ENCODE measurements at places on chromosomes 4 and X.
A peak's percentile ranks its signal among the peaks of the same experiment; 100 is the strongest.

- DNase-seq: no peak
Measured at GRCh38 chr4:106291678-106292077, 24.3 kb downstream of the TBCK start.

DNA sequence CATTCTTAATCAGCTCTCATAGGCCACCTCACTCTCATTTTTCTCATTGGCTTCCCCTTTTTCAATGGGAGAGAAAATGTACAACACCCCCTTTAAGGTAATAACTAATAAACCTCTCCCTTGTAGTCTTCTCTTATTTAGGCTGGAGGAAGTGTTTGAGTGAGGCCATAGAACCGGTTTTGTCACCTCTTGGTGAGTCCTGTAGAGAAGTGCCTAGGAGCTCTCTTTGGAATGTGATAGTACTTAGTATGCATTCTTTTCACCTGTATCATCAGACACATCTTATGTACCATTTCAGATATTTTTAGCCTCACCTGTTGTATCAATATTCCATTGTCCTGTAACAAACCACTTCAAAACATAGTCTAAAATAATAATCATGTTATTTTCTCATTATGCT, 3.5 kb upstream of the TAB3 start:
- no peak for DNase-seq

GRCh38 chrX:71315917-71316316, 14.4 kb downstream of the ITGB1BP2 start:
- DNase-seq: no peak

DNA sequence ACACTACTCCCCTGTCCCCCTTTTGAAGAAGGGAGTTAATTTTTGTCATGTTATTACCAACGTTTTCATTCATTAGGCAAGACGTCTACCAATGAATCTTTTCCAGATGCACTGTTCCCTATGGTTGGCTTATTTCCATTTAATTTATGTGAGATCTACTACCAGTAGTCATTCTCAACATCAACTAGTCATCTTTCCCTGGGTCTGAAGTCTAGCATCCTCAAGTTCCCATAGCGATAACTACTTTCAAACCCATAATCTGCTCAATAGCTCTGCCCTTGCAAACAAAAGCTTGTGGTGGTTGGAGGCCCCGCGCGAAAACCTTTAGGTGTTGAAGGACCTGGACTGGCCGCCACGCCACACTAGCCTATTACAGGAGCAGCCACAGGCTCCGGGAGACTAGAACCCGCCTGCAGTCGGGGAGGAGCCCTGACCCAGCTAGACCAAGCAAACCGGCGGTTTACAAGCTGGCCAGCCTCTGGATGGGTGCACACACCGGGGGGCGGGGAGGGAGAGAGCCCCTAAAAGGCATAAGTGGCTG, 746 bp downstream of the PPAT start:
- peak; percentile 57 for DNase-seq

- no peak for DNase-seq
Measured at GRCh38 chr4:72761368-72762038, 192.5 kb upstream of the ADAMTS3 start.

DNA sequence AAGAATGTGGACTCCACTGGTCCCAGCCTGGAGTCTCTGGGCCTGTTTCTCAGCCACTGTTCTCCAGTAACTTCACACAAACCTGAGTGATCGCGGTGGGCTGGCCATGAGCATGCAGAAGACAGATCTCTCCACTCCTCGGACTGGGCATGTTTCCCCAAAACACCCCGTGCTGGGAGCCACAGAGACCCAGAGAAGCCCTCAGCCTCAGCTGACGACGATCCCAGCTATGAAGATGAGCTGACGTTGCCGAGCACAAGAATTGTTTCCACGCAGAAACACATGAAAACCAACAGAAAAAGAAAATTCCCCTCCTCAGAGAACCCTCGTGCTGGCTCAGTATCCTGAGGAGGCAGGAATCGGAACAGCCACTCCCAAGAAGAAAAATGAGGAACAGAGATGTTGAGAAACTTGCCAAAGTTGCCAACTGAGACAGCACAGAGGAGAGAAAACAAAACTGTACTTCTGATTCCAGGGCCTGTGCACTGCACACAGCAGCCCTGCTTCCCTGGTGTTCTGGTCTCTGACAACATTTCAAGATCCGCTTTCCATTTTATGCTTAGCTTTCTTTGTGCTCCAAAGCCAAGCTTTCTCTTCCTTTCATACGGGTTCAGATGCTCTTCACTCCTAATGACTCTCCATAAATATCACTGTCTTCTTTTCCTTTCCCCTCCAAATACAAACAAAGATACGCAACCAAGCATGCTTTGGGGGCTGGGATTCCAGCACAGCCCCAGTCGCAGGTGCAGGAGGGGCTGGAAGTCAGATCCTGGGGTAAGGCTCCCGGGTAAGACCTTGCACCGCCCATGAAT, 81.4 kb downstream of the IRF2 start:
- DNase-seq: no peak

- peak; percentile 2 for DNase-seq
Measured at GRCh38 chr4:1398681-1399507, 7.3 kb downstream of the NKX1-1 start.

DNA sequence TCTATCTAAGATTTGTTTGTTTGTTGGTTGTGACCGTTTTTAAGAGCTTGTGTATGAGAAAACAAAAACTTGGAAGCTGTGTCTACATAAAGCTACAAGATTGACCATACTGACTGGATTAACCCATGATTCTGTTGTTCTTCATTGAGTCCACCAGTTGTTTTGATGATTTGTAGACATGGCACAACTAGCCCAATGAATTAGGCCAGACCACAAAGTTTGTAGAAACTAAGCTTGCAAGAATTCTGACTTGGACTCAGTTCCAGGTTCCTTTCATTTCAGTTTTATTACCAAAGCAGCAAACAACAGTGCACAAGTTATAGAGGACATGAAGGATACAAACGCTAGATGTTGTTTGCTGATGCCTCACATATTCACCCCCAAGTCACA, 119.3 kb downstream of the RASGEF1B start:
- no peak for DNase-seq

GRCh38 chr4:145988628-145989027, 50.0 kb upstream of the ZNF827 start:
- DNase-seq: no peak

DNA sequence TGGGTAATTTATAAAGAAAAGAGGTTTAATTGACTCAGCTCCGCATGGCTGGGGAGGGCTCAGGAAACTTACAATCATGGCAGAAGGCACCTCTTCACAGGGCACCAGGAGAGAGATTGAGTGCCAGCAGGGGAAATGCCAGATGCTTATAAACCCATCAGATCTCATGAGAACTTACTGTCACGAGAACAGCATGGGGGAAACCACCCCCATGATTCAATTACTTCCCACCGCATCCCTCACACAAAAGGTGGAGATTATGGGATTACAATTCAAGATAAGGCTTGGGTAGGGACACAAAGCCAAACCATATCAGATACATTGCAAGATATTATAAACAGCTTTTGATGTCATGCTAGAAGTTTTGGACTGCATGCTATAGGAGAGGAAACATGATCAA, 204.3 kb downstream of the VEGFC start:
- no peak for DNase-seq

DNA sequence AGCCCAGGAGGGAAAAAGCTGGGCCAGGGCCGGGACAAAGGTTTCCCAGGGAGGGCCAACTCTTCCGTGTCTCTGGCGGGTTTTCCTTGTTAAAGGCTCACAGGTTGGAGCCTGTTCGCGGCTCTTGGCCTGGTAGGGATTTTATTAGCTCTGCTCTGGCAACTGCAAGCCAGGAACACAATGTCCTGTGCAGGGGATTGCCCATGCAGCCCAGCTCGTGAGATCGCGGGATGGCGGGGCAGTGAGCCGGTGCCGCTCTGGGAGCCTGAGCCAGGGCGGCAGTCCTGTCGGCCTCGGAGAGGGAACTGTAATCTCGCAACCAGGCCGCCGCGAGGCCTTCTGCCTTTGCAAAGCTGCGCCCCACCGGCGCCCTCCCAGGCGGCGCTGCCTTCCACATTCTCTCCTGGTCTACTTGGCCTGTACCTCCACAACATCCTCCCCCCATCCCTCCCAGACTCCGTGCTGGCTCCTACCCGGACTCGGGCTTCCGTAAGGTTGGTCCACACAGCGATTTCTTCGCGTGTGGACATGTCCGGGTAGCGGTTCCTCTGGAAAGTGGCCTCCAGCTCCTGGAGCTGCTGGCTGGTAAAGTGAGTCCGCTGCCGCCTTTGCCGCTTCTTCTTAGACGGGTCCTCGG, 2.1 kb downstream of the PITX2 start:
- DNase-seq: peak; percentile 40

- DNase-seq: no peak
Measured at GRCh38 chr4:132809298-132810032, 339.6 kb upstream of the PCDH10 start.

- no peak for DNase-seq
Measured at GRCh38 chr4:120481756-120482155, 415.1 kb upstream of the MAD2L1 start.

- no peak for DNase-seq
Measured at GRCh38 chrX:97334850-97335249, 451.1 kb downstream of the RPA4 start.

DNA sequence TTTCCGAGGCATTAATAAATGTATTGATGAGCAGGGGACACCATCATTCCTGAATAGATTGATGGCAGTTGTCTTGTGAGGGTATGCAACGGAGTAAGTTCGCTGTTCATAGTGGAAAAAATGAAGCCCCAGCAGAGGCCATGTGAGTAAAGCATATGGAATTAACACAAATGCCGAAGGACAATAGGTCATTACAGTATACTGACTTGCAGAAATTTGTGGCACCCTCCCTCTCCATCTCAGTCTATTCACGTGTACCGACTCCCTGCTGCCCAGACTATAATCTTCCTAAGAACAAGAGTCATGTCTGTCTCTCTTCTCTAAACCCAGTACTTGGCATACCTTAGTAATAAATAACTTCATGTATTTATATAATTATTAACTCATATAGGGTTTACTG, 47.1 kb upstream of the PCDH10 start:
- DNase-seq: no peak

GRCh38 chr4:83852085-83852451, 316.2 kb downstream of the GPAT3 start:
- no peak for DNase-seq

- DNase-seq: no peak
Measured at GRCh38 chr4:185096032-185096653, 46.9 kb upstream of the SLC25A4 start.

DNA sequence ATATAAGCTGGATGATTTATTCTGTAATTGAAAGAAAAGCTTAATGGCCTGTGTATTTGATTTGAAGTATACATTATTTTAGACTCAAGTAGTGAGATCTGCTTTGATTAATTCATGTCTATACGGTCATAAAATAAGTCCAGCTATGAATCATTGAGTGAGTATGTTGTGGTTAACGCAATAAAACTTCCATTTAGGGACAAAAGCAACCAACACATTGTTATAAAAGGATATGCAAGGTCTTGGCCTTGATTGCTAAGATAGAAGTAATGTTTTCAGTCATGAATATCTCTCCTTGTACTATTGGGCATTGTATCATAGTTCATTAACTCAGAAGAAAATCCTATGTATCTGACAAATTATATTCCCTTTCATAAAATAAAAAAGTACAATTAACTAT, 162.1 kb downstream of the EPHA5 start:
- DNase-seq: no peak

GRCh38 chr4:81214881-81215868, at the start of gene PRKG2:
TSS of gene PRKG2 (minus strand) at chr4:81215222. CDS start at chr4:81205047, 10,175 bp downstream.
- DNase-seq: no peak

DNA sequence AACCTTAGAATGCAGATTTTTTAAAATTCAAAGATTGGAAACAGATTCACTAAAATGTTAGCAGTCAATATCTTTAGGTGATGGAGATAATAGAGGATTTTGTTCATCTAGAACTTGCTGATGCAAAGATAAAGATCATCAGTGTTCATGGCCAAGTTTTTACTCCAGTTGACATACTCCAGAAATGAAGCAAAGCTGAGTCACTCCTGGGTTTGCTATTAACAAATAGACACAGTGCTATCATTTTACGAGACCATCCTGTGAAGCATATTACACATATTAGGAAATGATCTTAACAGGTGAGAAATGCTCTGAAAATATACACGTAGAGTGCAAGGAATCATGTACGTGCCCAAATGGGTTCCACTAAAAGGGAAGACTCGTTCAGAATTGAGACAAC, 170.6 kb upstream of the FAM9B start:
- DNase-seq: no peak

GRCh38 chr4:8267077-8267476, 2.5 kb upstream of the HTRA3 start:
- DNase-seq: peak; percentile 58

DNA sequence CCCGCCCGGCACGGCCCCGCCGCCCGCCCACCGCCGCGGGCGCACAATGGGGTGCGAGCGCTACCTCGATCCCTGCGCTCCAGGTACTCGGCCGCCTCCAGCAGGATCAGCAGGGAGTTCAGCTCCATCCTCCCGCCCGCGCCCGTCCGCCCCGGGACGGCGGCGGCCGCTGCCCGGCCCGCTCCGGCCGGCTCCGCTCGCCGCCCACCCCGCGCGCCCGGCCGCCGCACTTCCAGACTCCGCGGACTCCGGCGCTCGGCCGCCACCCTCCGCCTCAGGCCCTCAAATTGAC, at the start of gene MXD4:
MXD4 (minus strand) TSS at position 257 of the 292 bp plus-strand sequence; CDS start at position 128, 129 bp downstream.
- no peak for DNase-seq

Measured in activated CD4-positive, alpha-beta memory T cell treated with anti-CD3 and anti-CD28 coated beads for 36 hours (primary cell).